ENCODE measurements at places on chromosomes 6 and 20.

GRCh38 chr6:39181826-39182225 lies 47.4 kb downstream of the KCNK5 start:
- DNase-seq = no peak

DNA sequence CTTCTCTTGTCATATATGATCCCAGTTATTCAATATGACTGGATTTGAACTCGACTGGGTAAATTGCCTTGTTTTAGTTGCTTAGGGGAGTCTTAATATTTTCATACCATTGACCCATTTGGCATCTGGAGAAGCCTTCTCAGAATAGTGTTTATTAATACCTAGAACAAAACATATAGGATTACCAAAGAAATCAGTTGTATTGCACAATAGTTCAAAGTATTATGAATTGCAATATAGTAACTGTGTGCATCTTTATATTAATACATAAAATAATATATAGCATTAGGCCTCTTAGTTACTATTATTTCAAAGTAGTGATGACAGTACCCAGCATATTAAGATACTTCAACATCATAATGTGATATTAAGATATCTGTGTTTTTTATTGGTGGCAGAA lies 177.8 kb downstream of the PLCB4 start:
- DNase-seq = peak; percentile 15

DNA sequence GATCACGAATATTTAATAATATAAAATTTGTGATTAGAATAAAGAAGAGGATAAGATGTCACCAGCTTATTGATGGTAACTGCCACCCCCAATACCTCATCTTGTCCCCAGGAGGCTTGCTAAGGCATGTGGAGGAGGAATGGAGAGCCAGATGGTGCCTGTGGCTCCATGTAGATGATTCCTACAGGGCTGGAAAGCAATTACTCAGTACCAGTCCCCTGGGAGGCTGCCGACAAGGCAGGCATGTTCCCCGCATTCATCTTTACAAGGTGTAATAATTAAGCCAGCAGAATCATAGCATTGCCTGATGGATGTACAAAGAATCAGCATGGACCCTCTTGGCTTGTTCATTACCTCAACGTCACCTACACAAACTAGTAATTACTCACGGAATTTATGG lies 155.3 kb downstream of the PLCB1 start:
- no peak for DNase-seq

- no peak for DNase-seq
These were observed 99.5 kb downstream of the CDKAL1 start for GRCh38 chr6:20633566-20634340.

DNA sequence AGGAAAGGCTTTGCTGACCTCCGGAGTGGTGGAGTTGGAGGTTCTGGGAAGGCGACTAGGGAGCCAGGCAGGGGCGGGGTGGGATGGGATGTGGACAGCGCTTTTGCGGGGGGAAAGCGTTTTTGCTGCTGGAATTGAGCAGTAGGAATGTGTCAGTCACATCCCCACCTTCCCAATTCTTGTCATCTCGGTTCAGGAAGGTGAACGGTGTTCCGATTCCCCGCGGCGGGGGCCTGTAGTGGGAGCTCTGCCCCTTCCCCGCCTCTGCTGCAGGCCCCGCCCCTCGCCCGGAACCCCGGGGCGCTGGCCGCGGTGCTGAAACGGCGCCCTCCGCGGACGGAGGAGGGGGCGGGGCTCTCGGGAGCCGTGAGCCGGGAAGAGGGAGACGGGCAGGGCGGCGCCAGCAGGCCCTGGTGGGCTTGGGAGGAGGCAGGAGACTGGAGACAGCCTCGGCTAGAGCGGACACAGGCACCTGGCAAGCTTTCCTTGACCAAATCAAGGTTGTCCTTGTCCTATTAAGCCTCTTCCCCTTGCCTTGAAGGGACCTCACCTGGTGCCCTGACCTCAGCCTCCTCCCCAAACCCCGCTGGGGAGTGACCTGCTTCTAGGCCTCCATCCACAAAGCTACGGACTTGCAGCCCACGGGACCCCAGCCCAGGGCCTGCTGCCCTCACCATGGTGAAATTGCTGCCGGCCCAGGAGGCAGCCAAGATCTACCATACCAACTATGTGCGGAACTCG lies at the start of gene LHFPL5:
LHFPL5 (plus strand) TSS at position 357 of the 741 bp plus-strand sequence; CDS start at position 676, 319 bp downstream.
- DNase-seq = peak; percentile 54

DNA sequence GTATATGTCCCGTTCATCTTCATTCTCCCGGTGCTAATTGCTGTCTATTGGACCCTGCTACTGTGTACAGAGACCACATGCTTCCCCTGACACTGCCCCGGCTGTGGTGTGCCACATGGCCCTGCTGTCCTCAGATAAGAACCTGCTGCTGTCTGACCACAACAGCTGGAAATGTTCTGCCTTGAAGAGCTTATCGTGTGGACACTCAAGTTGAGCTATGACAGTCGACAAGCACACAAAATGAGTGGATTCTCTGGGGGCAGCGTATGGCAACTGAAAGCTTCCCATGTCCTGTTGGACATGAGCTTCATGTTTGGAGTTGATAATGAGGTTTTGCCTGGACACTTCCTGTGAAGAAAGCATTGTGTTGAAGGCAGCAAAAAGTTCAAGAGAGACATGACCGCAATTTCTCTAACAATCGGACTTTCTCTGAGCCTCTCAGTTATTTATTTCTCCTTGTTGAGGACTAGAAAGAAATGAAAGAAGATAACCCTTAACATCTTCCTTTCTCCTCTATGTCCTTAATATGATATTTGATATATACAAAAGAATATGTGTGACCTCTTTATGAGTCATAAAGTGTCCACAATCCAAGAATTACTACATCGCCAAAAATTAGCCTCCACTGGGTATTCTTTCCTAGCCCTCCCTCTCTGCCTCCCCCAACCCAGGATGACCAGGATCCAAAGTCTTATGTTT lies 187.1 kb upstream of the TCF21 start:
- DNase-seq = peak; percentile 26

Measured in MCF 10A (cell line).